ENCODE measurements at places on chromosomes 13 and 19.
A peak's percentile ranks its signal among the peaks of the same experiment; 100 is the strongest.

DNA sequence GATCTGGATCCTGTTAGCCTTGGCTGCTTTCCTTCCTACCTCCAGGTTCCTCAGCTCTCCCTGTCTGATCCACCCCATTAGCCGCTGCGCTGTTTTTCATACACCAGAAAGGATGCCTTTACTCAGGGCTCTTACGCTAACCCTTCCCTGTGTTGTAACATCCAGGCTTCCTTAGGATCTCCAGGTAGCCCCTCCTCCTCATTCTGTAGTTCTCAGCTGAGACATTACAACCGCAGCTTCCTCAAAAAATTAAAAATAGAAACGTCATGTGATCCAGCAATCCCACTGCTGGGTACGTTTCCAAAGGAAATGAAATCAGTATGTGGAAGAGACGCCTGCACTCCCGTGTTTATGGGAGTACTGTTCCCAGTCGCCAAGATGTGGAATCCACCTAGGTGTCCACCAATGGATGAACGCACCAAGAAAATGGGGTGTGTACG lies 18.4 kb upstream of the MYADM start:
- DNase-seq = peak; percentile 83

DNA sequence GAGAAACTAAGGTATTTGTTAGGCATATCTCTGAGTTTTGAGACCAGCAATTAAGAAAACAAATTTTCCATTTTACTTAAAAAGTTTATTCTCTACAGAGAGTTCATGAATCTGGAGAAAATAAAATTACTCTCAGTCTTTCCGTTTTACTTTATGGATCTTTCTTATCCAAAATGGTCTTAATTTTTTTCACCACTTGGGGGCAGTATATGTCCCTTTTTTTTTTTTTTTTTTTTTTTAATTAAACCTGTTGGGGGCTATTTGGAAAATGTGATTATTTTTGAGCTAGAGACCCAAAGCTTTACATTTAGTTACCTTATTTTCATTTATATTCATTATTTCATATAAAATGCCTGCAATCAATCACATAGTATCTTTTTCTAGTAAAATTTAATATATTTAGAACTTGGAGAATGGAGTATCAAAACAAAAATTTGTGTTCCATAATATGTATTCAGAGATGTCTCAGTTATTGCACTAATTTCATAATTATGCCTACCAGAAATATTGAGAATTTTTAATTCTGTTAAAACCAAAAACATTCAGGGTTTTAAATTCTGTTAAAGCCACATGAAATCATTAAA lies 27.1 kb downstream of the PIBF1 start:
- DNase-seq = peak; percentile 25

- DNase-seq = no peak
Measured at GRCh38 chr19:51137792-51138425, 4.2 kb upstream of the SIGLEC7 start.

DNA sequence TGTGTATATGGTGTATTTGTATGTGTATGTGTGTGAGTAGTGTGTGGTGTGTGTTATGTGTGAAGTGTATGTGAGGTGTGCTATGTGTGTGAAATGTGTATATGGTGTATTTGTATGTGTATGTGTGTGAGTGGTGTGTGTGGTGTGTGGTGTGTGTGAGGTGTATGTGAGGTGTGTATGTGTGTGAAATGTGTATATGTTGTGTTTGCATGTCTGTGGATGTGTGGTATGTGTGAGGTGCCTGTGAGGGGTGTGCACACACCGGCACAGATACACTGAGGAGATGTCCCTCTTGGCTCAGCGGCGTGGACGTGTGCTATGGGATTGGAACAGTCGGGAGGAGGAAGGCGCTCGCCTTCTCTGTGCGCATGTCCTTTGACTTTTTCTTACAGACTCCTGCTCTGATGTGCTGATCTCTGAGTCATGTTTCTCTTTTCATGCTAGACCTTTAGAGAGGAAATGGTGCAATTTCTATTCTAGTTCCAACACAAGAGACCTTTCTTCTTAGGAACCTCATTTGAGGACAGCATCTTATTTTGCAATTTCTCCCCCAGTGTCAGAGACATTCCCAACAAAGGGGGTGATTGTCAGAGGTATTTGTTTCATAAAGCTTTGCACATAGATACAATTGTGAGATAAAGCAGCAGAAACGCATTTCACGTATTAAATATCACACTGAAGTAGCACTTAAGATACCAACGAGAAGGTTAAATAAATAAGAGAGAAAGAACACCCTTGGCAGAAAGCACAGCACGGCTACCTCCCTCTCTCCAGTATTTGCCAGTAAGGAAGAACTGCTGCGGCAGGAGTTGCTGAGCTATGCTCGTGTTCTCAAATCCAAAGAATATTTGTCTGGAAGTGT lies 11.3 kb upstream of the TNFRSF19 start:
- peak; percentile 94 for DNase-seq

DNA sequence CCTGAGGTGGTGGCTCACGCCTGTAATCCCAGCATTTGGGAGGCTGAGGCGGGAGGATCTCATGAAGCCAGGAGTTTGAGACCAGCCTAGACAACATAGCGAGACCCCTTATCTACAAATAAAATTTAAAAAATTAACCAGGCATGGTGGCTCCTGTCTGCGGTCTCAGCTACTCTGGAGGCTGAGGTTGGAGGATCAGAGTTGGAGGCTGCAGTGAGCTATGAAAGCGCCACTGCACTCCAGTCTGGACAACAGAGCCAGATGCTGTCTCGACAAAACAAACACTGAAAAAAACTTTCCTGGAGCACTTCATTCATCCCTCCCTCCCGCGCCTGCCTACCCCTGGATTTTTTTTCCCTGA lies 665 bp upstream of the ATG4D start:
- no peak for DNase-seq

- DNase-seq = no peak
Measured at GRCh38 chr13:28528848-28529247, 33.9 kb upstream of the FLT1 start.

DNA sequence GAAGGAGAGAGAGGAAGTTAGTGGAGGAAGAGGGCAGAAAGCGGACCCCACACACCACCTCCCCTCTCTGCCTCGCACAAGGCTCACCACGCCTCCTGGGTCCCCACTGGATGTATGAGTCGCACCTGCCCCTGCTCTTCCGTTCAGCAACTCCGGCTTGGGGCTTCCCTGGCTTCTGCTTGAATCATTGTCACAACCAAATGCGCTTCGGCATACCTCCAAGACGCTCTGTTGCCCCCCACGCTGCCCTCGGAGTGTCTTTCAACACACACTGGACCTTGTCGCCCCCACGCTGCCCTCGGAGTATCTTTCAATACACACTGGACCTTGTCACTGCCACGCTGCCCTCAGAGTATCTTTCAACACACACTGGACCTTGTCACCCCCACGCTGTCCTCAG lies 247.2 kb downstream of the TEX29 start:
- no peak for DNase-seq

- peak; percentile 13 for DNase-seq
Measured at GRCh38 chr19:38441657-38442348, 8.3 kb downstream of the RYR1 start.

DNA sequence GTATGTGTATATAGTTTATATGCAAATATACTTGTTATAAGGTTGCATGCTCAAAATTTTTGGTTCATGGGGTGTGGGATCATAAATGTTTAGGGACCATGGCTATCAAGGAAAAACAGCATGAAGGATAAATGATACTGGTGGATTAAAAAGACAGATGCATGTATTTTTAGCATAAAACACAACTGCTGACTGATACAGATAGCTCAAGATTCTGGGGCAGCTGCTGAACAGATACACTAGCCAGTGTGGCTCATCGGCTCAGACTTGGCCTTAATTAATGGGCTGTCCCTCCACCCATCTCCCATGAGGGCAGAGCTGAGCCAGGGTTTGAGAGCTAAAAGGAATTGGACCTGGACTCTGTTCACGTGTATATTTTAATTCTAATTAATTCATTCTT lies 11.4 kb downstream of the ALOX5AP start:
- DNase-seq = no peak

DNA sequence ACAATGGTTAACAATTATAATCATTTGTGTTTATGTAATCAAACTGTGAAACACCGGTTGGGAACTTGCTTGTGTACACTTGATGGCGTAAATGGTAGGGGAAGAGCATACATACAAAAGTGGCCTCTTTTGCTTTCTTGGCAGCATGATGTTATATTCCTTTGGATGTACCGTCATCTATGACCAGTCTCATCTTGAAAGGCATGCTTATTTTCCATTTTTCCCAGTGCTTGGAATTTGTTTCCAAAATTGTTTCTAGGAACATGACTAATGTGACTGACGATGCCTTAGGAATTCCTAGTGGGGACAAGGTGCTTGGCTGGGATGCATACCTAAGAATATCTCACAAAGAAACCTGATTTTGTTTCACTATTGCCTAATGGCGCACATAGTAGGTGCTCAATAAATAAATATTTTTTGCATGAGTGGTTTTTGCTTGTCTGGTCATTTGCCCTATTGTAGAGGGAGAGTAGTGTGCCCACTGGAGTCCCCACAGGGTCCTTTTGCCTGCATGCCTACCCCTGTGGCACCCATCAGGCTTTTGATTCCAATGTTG lies 45.5 kb downstream of the SAE1 start:
- DNase-seq = peak; percentile 81

Data from GM23248 (cell line).